H1 (cell line): ENCODE measurements at places on chromosomes 5 and 9.

DNA sequence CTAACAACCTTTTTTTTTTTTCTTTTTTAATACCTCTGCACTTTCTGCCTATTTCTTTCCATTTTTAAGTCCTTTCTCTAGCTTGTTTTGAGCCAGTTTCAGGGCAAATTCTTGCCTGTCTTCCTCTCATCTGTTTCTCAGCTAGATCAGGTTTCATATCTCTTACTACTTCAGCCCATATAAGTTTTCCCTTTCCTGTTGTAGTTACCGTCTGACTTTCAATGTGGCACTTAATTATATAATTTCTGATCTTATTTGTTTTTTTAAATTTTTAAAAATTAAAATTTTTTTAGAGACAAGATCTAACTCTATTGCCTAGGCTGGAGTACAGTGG is 104.7 kb upstream of the ELL2 start:
- no peak for DNase-seq

- no peak for DNase-seq
These were observed 39.3 kb upstream of the GABRB2 start for GRCh38 chr5:161585798-161586197.

DNA sequence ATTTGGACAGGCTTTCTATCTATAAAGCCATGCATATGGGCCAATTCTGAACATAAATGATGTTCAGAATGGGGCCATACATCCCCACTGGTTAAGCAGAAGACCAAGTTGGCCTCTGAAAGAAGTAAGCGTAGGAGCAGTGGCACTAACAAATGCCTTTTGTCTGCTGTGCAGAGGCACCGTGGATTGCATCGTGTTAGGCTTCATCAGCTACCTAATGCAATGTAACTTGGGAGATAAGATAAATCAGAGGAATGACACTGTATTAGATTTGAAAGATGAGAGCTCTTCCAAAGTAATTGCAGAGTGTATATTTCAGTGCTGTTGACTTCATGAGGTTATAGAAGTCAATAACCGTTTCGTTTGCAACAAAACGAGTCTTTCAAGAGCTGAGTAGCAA is 148.1 kb downstream of the PARP8 start:
- no peak for DNase-seq

GRCh38 chr5:83029912-83030311 is 47.3 kb downstream of the TMEM167A start:
- no peak for DNase-seq

GRCh38 chr9:80231318-80232236 is 659.8 kb downstream of the TLE4 start:
- no peak for DNase-seq

DNA sequence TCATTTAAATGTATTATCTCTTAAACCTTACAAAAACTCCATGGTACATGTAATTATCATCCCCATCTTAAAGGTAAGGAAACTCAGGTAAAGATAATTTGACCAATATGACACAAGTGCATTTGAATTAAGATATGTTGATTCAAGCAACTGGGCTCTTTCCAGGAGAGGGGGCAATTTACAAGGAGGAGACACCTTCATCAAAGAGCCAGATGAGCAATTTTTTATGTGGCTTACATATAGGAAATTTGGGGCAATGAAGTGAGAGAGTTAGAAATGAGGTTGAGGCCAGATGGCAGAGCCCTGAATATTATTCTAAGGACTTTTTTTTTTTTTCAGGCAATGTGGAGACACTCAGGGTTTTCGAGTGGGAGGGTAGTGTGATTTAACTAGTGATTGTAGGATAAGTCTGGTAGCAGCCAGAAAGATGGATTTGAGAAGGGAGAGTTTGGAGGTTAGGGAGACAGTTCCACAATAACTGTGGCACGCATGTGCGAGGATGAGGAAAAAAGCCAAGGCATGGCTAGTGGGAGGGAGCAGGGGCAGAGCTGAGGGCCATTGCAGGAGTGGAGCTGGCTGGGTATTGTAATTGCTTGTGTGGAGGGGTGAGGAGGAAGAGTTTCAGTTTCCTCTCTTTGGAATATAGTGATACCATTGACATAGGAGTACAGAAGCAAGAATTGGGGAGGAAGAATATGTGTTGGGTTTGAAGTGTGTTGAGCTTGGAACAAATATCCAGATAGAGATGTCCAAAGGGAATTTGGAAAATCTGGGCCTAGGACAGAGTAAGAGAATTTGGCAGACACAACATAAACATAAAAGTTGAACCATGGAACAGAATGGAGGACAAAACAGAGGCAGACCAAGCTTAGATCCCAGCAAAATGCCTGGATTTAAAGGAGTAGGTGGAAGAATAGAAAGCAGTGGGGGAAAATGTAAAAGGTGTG is 72.0 kb downstream of the ACTBL2 start:
- no peak for DNase-seq

DNA sequence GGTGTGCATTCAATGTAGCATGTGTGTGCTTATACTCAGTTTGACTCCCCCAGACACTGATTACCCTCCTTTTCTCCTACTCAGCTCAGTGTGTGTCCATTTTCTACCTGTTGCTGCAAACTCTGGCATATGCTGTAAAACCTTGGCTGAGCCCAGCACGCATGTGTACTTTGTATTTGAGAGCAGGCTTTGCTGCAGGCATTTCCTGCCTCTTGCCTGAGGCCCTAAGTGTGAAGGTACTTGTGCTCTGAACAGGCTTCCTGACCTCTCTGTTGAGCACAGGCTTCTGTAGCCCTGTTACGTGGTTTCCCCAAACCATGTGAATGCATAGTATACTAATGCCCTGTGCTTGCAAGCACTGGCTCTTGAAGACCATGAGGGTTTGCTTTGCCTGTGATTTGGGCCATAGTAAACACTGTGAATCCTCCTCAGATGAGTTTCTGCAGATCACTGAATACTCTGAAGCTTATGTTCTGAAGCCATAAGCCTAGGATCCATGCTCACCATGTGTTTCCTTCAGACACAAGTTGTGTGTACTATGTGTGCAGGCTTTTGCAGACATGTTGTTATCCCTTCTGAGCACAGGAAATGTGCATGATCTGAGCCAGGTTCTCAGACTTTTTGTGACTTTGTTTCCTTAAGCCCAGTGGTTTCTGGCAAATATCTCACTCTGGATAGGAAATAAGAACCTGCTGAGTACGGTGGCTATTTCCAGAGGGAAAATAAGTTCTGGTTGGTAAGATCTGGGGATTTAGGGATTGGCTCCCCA is 124.9 kb upstream of the RUSC2 start:
- DNase-seq = no peak

- no peak for DNase-seq
These were observed 5.8 kb downstream of the NDUFS6 start for GRCh38 chr5:1806974-1807373.

- no peak for DNase-seq
These were observed 225.3 kb downstream of the NR2F1-AS1 start for GRCh38 chr5:93355691-93356090.

DNA sequence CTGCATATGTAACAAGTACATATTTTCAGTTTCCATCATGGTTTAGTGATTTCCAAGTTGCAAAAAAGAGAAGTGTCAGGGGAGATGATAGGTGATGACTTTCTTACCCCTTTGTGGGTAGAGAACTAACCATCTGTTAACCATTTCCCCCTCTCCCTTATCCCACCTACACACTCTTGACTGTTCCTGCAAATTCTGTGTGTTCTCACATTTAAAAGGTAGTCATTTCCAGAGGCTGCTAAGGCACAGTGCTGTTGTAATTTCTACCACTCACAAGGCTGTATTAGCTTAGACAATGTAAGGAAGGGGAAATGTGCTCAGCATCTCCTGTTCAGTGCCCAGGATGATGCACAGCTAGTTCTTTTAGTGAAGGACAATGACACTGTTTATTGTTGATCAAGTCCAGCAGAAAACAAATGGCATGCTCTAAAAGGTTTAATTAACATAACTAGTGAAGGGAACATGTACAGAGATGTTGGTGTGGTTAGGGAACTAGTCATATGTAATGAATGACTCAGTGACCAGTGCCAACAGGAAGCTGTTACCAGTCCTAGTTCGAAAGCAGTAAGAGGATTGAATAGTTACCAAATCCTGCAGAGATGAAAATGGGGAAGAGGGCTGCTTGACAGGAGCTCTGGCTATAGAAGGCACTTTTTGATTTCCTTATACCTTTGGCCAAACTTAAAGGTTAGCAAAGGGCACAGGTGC is 165.1 kb downstream of the PLK2 start:
- no peak for DNase-seq

GRCh38 chr5:39149966-39150365 is 69.4 kb downstream of the FYB1 start:
- DNase-seq = no peak

GRCh38 chr5:151238303-151238741 is 14.4 kb upstream of the CCDC69 start:
- DNase-seq = peak; percentile 60

DNA sequence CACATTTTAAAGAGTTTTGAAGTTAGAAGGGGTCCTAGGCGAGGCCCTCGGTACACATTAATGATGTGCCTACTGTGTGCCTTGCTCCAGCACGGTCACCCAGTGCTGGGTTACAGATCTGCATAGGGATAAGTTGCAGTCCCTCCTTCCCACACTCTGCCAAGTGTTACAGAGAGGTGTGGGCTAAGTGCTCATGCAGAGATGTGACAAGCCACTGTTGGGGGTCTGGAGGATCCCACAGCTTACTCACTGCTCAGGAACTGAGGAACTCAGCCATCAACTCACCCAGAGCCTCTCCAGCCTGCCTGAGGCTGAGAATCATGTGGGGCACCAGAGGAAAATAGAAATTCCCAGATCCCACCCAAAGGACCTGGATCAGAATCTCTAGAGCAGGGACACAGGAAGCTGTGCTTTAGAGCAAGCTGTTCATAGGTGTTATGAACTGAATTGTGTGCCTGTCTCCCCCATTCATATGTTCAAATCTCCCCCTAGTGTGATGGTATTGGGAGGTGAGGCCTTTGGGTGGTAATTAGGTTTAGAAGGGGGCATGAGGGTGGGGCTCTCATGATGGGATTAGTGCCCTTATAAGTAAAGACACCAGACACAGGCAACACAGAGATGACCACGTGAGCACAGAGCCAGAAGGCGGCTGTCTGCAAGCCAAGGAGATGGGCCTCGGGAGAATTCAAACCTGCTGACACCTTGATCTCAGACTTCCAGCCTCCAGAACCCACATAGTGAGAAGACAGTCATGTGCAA is 164.1 kb downstream of the HSD17B3 start:
- DNase-seq = no peak

DNA sequence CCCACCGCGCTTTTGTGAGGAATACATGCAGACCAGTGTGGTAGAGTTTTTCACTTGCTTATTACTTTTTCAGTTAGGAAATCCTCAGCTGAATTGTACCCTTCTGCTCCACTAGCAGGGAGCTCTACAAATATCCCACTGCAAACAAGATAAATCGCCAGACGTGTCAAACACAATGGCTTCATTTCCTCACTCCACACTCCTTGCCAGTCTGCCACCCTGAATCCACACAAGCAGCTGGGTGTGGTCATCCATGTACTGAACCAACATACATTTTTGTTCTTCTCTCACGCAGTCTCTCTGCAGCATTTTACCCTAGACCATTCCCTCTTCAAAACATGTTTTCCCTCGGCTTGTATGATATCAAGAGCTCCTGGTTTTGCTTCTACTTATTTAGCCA is 3.7 kb upstream of the ROR2 start:
- peak; percentile 23 for DNase-seq
